NCI-H1092 (cell line): ENCODE measurements at places on chromosomes 13 and 19.

- DNase-seq, result no peak
Measured at GRCh38 chr19:1236576-1236975, 1.2 kb downstream of the CBARP start.

- DNase-seq, result peak; percentile 69
Measured at GRCh38 chr19:36573020-36573894, at the start of gene ZNF529. TSS of gene ZNF529 (minus strand) at chr19:36573292. CDS start at chr19:36572346, 946 bp downstream.

- no peak for DNase-seq
Measured at GRCh38 chr13:27973291-27973690, 4.2 kb upstream of the CDX2 start.

DNA sequence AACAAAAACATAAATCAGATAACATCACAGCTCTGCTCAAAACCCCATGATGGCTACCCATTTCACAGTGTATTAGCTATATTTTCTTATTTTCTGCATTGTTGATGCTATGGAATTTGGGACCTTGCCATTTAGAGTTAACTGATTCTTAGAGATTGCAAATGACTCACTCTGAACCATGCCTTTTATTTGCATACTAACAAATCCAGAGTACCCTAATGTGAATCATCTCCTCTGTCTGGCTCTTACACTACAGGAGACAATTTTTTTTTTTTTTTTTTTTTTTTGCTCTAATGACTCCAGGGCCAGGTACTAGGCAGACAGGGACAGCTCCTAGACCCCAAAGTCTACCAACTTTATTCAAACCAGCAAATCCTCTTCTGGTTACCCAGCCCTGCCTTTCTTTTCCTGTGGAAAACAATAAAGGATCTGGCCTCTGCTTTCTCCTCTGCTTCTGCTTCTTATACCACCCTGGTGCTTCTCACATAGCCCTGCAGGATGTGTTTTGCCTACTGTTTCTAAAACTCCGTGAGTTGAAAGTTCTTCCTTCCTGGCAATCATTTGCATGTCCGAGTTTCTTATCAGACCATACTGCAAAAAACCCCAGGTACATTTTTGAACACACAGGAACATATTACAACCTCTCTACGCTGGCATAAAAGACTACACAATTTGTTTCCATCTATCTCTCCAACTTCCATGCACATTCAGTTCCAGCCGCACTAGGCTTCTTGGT, 10.6 kb upstream of the ZNF460 start:
- DNase-seq, result no peak

DNA sequence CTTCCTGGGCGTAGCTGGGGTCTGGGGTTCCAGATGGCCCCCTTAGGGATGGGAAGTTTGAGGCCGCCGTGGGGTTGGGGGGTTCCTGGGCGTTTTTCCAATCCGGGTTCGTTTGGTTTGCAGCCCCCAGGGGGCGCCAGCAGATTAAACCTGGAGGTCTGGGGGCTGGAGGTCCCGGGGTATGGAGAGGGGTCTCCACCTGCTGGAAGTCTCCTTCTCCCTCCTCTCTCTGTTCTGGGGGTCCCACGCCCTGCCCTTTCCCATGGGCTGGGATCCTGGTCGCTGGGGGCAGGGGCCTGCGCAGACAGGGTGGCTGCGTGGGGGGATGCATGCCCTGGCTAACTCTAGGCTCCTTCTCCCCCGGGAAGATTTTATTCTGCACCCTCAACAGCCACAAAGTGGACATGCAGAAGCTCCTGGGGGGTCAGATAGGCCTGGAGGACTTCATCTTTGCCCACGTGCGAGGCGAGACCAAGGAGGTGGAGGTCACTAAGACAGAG, 899 bp downstream of the GIPC3 start:
- no peak for DNase-seq

GRCh38 chr19:46431824-46432223, 3.1 kb upstream of the PNMA8C start:
- DNase-seq, result no peak

DNA sequence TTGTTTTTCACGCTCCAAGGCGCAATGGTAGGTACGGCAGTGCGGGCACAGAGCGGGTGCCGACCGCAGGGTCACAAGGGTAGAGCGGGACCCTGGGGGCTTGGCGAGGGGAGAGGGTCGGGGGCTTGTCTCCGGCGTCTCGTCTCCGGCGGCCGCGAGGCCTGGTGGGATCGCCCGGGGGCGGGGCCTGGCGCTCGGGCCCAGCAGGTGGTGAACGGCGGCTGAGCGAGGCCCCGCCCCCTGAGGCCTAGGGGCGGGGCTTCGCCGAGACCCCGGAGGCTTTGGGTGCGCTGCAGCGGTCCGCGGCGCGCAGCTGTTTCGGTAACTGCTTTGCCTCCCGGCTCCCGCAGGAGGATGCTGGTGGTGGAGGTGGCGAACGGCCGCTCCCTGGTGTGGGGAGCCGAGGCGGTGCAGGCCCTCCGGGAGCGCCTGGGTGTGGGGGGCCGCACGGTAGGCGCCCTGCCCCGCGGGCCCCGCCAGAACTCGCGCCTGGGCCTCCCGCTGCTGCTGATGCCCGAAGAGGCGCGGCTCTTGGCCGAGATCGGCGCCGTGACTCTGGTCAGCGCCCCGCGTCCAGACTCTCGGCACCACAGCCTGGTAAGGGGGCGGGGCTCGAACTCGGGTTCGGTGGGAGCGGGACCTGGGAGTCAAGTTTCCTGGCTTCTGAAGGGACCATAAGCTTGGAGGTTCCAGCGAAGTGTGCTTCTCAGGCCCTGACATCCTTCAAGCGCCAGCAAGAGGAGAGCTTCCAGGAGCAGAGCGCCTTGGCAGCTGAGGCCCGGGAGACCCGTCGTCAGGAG, at the start of gene TSEN34:
Gene TSEN34, plus strand, starts transcription at position 298 of the 800 bp plus-strand sequence. Its CDS starts 57 bp downstream, at position 355.
- DNase-seq, result peak; percentile 75

- DNase-seq, result no peak
Measured at GRCh38 chr19:11540645-11541044, 2.0 kb downstream of the CNN1 start.

DNA sequence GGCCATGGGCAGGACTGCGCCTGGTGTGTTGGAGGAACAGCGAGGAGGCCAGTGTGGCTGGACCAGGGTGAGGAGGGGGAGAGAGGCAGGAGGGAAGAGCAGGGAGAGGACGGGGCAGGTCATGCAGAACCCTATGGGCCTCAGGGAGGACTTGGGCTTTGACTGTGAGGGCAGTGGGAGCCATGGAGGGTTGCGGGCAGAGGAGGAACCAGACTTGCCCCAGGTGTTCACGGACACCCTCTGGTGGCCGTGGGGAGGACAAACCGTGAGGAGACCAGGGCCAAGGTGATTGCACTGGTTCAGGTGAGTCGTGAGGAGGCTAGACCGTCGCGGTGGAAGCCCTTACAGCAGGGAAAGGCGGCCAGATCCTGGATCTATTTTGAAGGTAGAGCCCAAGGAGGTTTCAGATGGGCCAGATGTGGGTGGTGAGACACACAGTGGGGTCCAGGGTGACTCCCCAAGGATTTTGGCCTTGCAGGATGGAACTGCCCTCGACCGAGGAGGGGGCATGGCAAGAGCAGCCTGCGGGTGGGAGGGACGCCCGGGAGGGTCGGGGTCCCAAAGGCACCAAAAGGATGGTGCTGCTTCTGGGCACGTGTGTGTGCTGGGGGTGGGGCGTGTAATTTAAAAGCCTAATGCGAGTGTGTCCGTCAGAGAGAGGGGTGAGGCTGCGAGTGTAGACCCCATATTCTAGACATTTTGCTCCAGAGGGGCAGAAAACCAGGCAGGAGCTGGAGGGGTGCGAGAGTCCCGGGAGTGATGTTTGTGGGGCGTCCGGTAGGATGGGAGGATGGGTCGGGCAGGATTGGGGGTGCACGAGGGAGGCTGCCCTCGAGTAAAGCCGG, 2.7 kb upstream of the REXO1 start:
- no peak for DNase-seq

- no peak for DNase-seq
Measured at GRCh38 chr19:11416346-11417052, 2.6 kb downstream of the RGL3 start.

GRCh38 chr13:38590796-38591507, 95.9 kb upstream of the FREM2 start:
- peak; percentile 90 for DNase-seq

DNA sequence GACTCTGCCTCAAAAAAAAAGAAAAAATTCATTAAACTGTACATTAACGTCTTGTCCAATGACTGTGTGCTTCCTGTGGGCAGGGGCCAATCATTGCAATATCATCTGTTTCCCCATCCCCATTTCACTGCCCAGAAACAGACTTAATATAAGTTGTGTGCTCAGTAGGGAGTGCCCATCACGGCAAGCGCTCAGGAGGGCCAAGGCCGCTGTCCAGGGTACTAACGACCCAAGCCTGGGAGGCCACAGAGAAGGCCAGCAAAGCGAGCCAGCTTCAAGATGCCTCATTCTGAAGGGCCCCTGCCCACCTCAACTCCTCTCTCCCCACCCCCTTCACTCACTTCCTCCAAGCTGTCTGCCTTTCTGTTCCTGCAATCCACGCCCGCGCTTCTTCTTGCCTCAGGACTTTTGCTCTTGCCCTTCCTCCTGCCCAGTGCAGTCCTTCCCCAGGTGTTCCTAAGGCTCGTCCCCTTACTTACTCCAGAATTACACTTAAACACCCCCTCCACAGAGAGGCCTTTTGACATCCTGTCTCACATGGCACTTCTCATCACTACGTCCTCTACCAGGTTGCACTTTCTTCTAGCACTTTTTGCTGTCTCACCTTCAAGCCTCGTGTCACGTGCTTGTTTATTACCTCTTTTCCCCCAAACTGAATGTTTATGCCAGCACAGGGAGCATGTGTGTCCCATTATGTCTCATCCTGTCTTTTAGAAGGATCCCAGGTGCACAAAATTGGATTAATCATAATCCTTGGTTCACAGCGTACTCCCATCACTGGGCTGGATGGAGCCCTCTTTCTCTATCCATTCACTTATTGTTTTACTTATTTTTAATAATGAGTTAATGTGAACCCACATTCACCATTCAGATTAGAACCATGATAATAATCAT, 11.3 kb upstream of the POU2F2 start:
- DNase-seq, result no peak

DNA sequence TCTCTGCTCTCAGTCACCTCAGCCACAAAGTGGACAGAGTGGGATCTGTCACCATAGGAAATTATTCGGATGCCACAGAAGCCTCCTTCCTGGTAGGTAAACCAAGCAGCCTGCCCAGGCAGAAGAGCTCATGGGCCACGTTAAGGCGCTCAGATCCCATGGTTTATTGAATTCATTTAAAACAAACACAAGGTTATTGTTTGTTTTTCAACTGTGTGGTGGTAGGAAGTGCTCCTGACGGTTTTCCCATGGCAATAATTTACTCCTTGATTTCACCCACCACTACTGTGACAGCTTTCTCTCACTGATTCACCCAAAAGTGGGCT, 14.4 kb downstream of the BCAM start:
- DNase-seq, result no peak

DNA sequence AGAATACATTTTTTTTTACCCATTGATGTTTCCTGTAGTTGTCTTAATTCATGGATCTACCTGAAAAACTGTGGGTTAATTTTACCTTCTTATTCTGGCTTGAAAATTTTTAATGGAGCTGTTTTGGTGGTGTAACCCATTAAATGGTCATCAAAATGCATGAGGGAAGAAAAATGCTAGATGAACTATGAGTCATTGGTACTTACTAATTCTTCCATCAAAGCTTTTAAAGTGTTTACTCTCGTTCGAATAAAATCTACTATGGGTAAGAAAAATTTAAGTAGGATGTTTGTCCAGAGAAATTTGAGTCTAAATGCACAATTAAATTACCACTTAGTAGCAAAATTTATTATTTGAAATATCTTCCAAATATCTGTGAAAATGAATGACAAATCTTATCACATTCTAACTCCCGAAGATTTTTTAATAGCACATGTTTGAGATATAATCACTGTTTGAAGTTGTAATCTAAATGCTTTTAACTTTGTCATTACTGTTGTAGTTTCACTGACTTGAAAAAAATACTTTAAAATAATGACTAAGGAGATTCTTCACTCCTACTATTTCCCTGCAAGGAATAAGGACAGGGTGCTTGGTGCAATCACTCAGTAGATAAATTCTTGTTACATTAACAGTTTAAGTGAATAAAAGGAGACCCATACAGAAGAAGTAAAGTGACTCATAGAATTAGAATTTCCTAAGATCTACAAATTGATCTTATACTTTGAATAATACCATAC, 437.7 kb downstream of the IRS2 start:
- no peak for DNase-seq

DNA sequence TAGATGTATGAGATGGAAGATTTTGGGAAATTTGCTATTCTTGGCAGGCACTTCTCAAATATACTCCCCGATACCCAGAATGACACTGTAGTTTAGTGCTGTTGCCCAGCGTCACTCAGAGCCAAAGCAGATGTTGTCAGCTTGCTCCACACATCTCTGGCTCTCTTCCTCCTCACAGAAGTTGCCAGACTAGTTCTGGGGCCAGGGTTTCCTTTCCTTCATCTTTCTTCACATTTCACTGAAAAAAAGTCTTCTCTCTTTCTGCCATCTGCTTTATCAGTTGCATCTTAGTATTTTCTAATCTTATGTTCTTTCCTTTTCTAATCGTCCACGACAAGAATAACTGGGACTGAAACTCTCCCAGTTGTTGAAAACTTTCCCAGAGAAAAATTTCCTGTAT, 251.4 kb downstream of the RGCC start:
- no peak for DNase-seq

DNA sequence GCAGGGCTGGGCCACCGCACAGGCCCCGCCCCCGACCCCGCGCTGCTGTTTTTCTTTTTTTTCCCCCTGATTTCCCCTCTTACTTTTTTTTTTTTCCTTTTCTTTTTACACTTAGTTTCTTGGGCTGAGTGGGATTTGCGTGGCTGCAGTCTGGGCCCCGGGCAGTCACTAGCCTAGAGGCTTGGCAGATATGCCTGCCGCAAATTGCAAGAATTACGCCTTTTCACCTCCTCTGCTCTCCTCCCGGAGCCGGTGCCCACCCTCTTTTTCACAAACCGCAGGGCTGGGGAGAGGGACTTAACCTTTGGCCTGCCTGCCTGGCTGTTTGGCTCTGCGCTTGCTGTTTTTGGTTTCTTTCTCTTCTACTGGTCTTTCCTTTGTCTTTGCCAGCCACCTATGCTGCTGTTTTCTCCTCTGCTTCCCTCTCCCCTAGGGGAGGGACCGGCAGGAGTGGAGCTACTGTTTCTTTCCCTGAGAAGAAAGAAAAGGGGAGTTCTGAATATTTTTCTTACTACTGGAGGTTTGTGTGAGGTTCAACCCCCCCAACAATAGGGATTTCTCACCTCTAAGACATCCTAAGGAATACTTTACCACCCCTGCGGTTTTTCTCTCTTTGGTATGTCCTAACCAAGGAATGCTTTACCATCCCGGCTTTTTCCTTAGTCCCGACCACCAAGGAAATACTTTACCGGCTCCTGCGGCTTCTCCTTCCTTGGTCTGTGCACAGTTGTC, 11.0 kb downstream of the ZNF552 start:
- DNase-seq, result no peak

DNA sequence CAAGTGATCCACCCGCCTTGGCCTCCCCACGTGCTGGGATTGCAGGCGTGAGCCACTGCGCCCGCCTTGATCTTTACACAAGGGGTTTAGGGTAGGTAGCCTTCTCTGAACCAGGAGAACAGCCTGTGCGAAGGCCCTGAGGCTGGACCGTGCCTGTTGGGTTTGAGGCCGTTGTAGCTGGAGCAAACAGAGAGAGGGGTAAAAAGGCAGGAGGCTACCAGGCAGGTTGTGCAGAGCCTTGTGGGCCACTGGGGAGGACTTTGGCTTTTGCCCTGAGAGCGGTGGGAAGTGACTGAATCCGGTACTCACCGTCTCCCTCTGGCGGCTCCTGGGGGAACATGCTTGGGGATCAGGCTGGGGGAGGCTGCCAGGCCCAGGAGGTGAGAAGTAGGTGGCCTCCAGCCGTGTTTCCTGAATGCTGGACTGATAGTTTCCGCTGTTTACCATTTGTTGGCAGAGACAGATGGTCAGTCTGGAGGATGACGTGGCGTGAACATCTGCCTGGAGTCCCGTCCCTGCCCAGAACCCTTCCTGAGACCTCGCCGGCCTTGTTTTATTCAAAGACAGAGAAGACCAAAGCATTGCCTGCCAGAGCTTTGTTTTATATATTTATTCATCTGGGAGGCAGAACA, 24.6 kb downstream of the SPC24 start:
- peak; percentile 33 for DNase-seq
